M059J (cell line): ENCODE measurements at places on chromosomes 5 and 9.

GRCh38 chr5:84379749-84380148 lies 4.9 kb downstream of the EDIL3 start:
- peak; percentile 34 for DNase-seq

DNA sequence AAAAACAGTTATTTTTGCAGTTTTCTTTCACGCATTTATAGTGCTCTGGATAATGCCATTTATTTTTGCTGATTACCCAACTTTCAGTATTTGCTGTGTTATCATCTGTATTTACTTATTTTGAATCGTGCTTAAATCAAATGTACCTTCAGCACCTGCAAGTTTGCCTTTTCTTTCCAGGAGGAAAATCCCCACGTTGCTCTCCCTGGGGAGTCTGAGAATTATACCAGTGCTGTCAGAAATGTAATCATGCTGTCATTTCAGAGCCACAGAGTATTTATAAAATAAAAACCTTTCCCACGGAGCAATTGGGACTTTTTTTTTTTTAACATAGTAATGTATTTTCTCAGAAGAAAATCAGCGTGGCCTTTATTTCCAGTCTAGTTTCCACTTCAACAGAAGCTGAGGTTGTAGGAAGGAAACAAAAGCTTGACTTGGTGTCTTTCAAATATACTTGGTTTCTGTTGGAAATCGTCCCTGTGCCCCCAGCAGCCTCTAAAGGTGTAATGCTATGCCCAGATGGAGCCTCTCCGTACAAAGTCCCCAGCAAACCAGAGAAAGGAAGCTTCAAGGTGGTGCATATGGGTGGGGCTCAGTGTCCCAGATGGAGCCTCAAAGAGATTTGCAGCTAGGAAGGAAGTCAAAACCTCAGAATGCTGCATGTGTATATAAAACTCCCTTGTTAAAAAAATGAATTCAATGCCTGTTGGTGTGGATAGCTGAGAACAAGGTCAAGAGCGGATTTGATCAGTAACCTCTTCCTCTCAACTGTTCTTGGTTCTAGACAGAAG lies 2.1 kb downstream of the GPR150 start:
- DNase-seq: no peak

DNA sequence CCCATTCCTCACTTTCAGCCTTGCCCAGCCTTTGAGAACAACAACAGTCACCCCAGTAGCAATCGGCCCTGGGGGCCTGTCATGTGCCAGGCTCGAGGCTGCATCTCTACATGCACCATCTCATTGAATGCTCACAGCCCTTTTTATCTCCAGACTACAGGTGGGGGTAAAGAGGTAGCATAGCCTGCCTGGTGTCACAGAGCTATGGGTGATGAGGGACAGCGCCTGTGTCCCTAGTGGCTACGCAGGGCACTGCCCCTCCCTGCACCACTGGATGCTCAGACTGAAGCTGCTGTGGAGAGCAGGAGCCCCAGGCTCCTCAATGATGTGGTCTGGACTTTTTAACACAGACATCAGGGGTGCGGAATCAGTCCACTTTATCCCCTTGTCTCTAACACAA lies 2.8 kb downstream of the CAMK2A start:
- no peak for DNase-seq

DNA sequence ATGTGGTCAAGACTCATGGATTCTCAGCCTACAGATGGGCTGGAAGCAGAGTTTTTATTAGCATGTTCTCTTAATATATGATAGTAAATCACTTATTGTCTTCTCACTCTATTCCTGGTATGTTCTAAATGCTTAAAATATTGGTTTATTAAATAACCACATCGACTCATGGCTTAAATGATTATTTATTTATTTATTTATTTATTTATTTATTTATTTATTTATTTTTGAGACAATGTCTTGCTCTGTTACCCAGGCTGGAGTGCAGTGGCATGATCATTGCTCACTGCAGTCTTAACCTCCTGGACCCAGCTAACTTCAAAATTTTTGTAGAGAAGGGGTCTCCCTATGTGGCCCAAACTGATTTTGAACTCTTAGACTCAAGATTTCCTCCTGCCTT lies 457.2 kb upstream of the TNC start:
- DNase-seq: no peak

DNA sequence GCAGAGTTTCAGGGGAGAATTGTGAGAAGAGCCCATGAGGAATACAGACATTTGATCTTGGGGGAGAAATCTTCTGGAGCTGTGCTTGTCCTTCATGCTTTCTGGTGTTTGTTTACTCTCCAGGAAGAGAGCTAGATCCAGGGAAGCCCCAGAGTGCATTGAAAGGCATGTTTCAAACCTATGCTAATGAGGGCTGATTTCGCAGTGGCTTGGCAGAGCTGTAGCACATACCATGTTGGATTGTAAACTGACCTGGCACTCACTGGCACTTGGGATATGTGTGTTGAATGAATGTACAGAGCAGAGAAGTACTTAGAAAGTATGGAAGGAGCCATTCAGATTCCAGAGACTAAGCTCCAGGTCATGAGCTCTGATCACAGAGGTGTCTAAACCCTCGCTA lies 30.9 kb downstream of the TNFSF8 start:
- peak; percentile 47 for DNase-seq

DNA sequence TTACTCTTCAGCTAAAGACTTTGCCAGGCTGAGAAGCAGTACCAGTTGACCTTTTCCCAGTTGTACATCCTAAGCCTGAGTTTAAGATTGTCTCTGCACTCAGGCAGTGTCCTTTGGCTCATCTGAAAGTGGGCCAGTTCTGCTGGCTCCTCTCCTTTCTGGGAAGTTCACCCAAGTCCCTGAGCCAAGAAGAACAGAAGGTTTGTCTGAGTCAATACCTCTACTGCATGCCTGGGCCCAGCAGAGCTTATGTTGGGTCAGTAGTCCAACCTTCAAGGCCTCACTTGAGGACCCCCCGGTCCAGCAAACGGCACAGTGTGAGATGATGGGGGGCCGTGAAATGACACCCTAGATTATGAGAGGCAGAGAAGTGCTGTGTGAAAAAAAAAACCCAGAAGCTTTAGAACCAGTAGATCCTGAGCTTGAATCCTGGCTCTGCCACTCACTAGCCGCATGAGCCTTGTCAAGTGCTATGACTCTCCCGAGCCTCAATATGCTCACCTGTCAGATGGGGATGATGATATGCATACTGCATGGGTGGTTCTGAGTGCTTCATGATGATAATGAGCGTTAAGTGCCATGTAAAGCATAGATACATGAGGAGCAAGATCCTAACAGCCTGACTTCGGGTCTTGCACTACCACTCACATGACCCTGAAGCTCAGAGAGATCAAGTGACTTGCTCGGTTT lies 156.0 kb downstream of the MACROH2A1 start:
- DNase-seq: peak; percentile 54

DNA sequence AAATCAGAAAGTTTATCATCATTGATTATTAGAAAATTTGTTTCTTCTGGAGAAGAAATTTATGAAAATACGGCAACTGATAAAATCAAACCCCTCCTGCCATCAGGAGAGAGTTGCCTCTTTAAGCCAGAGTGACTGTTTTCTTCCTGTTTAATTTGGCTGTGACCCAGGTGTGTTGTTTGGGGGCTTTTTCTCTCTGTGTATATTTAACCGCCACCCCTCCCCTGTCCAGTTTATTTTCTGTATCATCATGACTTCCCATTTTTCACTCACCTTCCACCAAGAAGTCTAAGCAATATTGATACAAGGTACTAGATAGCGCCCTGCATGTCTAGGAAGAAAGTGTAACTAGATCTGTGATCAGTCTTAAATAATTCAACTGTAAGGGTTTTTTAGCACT lies 50.1 kb downstream of the FAM78A start:
- no peak for DNase-seq
